ENCODE measurements at places on chromosomes 1 and 21.

GRCh38 chr1:93701629-93702028 is 20.0 kb upstream of the BCAR3 start:
- peak; percentile 57 for DNase-seq

DNA sequence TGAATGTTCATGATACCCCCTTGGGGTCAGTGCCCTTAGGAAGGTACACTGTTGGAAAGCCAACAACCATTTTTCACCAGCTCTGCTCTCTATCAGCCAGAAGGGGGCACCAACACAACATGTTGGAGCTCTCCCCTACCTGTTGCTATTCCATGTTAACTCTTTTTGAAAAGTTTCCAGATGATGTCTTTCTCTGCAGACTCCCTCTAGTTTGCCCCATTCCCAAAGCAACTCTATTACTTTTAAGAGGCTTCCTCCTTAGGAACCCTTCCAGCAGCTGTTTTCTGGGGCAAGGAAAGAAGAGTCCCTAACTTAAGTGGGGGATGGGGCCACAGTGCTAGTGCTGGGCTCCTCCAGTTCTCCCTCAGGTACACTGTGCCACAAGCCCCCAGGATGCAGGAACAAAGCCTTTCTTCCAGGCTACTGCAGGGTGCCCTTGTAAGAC is 22.9 kb upstream of the NDC1 start:
- DNase-seq, result peak; percentile 83

- DNase-seq, result no peak
These were observed 600.6 kb upstream of the B3GALT2 start for GRCh38 chr1:193787061-193787460.

DNA sequence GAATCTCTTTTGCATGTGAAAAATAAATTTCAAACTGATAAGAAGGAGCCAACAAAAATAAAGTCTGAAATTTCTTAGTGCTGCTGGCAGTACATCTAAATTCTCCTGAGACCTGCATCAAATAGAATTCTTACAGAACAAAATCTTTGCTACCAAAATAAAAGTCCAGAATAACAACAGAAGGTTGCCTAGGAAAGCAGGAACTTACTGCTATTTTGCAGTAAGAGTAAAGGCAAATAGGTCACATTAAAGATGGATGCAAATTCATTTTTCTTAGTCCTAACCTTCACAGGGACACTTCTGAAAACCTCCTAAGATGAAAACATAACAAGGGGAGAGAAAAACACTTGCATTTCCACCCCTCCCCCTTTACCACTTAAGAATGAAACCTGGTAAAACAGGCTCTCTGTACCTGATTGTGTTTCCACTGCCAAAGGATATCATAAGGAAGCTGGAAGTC is 59.0 kb downstream of the RUSC1 start:
- peak; percentile 29 for DNase-seq

DNA sequence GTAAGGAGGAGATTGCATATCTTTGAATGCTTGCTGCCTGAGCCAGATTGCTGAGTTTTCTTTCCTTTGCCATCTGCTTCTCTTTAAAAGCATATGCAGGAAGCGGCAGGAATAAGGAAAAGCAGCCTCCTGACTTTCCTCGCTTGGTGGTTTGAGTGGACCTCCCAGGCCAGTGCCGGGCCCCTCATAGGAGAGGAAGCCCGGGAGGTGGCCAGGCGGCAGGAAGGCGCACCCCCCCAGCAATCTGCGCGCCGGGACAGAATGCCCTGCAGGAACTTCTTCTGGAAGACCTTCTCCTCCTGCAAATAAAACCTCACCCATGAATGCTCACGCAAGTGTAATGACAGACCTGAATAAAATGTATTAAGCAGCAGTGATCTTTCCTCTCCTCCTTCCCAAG is 1.5 kb downstream of the CORT start:
- DNase-seq, result peak; percentile 51

- no peak for DNase-seq
These were observed 33.4 kb upstream of the NRIP1 start for GRCh38 chr21:15098181-15098580.

- DNase-seq, result no peak
These were observed 31.7 kb downstream of the TRIM11 start for GRCh38 chr1:228374711-228375577.

- no peak for DNase-seq
These were observed 13.9 kb upstream of the BTG2 start for GRCh38 chr1:203291201-203292096.

Measured in iPS-NIHi11 (cell line).